ENCODE measurements at places on chromosomes 5 and 9.
A peak's percentile ranks its signal among the peaks of the same experiment; 100 is the strongest.

DNA sequence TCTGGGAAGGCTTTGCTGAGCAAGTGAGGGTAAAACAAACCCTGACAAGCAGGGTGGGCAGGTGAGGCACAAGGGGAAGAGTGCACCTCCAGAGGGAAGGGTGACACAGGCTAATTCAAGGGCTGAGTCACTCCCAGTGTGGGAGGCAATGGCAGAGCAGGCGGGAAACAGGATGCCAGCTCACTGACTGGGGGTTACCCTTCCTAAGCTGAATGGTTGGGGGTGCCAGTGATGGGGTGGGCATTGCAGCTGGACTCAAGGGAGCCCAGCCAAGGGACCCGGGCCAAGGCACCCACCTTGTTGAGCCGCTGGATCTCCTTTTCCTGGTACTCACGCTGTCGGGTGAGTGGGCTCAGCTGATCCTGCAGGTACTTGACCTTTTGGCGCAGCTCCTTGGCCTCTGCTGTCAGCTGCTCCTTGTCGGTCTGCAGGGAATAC is 18.4 kb downstream of the GPX3 start:
- no peak for DNase-seq

- no peak for DNase-seq
Observed at GRCh38 chr5:6783787-6784186, 70.6 kb downstream of the TENT4A start.

DNA sequence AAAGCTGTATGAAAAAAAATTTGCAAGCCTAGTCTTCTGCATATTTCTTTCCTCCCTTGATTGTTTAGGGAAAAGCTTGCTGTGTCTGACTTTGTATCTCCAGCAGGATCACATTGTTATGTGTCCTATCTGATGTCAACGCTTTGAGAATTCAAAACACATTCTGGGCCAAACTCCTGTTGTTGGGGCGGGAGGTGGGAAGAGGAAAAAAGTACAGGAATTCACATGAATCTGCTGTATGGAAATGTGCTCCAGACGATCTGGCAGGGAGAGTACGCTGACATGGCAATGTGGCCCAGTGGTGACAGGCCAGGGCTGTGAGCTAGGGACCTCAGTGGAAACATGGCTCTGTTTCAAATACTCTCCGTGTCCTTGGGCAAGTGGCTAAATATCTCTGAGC is 87.4 kb upstream of the GNA14 start:
- DNase-seq, result no peak

- DNase-seq, result peak; percentile 85
Observed at GRCh38 chr5:177113566-177114424, 19.8 kb upstream of the NSD1 start.

- no peak for DNase-seq
Observed at GRCh38 chr5:56060276-56061110, 65.7 kb upstream of the IL6ST start.

GRCh38 chr5:60377826-60378225 is 322.1 kb downstream of the DEPDC1B start:
- no peak for DNase-seq

DNA sequence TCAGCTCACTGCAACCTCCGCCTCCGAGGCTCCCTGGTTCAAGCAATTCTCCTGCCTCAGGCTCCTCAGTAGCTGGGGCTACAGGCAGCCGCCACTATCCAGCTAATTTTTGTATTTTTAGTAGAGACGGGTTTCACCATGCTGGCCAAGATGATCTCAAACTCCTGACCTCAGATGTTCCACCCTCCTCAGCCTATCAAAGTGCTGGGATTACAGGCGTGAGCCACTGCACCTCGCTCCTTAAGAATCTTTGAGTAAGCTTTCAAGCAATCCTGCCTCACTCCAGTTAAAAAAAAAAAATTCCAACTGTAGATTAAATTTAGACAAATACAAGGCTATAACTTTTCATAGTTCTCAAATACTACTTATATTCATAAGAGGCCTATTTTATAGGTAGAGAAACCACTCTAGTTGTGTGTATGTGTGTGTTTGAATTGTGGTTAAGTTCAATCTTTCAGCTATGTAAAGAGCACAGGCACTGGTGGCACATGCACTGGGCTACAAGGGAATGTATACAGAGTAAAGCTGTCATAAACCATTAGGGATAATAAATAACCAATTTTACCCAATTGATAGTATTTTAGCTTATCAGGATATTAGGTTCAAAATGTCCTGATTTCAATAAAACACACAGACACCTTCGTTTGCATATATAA is 50.6 kb upstream of the RAPGEF6 start:
- DNase-seq, result no peak

DNA sequence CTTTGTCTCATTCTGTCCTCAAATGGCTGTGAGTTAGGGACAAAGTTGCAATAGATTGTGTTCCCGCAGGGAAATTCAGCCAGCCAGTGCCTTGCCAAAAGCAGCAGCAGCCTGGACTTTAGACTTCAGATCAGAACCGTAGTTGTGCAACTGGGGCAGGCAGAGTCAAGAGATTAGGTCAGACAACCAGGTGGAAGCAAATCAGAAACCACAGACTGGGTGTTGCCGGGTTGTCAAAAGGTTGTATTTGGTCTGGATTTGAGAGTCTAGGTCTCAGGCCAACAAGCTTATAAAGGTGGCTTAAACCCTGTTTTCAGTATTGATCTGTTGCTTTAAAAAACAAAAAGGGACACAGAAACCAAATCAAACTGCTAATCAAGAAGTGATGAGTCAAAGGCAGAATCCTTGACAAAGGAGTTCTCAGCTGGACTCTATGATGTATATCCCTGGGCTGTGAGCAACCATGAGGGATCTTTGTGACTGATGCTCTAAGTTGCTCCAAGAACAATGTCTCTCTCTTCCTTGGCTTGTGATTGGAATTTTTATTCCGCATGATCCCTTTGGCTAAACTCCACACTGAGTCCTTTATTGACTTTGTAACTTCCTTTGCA is 20.9 kb downstream of the RFK start:
- peak; percentile 55 for DNase-seq

- no peak for DNase-seq
Observed at GRCh38 chr9:88985616-88986015, 5.7 kb upstream of the S1PR3 start.

- no peak for DNase-seq
Observed at GRCh38 chr9:36938617-36939016, 95.5 kb downstream of the PAX5 start.
